EL (cell line): ENCODE measurements at places on chromosomes 3 and 15.

GRCh38 chr3:15936312-15936711 lies 138.5 kb upstream of the ANKRD28 start:
- no peak for DNase-seq

DNA sequence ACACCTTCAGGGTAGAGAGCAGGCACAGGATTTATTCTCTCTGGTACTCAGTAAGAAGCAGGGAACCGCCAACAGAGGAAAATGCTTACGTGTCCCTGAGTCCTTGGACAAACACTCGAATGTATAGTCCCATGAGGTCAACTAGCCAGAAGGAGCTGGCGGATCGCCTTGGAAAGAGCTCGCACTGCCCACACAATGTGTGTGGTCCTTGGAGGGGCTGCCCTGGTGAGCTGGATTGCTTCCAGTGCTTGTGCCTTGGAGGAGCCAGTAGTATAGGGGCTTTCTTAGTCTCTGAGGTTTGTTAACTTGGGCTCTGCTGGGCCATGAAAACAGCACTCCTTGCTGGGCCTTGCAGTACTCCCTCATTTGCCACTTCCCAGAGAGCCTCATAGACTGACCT lies 40.7 kb upstream of the VILL start:
- DNase-seq, result no peak

DNA sequence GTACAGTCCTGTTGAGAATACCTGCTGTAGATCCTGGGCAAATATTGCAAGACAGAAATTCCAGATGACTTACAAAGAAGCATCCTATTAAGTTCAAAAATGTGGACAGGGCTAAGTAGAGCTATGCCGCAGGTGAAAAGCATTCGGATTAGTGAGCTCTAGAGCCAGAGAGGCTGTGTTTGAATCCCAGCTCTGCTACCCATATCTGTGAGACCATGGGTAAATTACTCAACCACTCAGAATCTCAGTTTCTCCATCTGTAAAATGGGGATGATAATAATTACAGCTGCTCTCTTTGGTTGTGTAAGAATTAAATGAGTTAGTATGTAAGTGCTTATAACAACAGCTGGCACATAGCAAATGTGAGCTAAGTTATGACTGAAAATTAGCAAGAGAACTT lies 3.9 kb downstream of the ADAMTS7 start:
- DNase-seq, result no peak

DNA sequence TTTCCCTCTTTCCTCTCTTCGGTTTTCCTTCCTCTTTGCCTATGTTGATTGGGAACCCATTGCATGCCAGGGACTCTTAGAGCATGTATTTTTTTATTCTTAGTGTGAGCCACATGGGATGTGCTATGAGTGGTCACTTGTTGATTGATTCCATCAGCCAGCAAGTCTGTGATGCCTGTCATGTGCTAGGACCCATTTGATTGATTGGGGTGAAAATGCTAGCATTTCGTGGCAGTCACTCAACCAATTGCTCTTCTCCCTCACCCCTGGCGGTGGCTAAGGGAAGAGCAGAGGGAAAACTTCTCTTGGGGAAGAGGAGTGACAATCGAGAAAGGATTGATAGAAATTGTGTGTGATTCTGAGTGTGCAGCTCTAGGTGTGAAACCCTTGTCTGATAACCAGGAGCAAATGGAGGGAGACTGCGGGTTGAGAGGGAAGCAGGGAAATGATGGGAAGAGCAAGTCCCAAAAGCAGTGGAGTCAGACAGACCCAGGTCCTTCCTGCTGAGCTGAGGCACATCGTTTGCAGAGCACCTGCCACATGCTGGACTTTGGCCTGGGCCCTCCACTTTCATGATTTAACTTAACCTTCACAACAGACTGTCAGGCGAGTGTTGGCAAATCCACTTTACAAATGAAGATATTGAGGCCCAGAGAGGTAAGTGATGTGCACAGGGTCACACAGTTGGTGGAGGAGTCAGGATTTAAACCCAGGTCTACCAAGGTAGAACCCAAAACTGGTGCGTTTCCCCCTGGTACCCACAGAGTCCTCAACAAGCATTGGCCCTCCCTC lies 40.0 kb downstream of the SLC6A11 start:
- DNase-seq, result no peak

DNA sequence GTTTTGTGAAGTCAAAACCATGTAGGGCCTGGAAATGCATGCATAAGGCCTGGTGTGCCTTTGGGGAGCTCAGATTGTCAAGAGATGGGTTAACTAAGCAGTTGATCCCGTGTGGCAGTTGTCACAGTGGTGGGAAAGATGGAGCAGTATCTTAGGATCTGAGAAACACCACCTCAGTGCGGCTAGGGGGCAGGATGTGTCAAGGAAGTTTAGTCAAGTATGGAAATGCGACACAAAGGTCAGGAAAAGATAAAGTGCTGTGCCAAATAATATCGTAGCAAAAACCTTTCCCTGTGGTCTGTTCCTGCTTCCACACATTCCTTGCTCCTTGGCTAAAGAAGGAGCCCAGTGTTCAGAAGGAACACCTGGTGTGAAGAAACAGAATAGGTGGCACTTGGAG lies 396.4 kb downstream of the EDEM1 start:
- no peak for DNase-seq

GRCh38 chr3:124383051-124383450 lies 347.2 kb upstream of the UMPS start:
- DNase-seq, result no peak

DNA sequence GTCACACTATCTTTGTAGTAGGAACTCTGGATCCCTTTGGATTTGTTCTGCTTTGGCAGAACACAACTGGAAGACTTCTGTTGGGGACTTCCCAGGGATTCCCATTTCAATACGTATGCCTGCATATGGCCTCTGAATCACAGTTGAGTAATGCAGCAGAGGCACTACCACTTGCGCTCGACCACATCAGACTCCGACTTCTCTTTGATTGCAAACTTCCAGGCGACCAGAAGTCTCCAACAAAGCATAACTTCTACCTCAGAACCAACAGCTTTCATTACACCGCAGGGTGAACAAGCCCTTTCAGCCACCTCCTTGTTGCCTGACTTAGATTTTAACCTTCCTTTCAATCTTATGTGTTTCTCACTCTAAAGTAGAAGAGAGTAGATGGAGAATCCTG lies 924.4 kb downstream of the IGSF11 start:
- no peak for DNase-seq

DNA sequence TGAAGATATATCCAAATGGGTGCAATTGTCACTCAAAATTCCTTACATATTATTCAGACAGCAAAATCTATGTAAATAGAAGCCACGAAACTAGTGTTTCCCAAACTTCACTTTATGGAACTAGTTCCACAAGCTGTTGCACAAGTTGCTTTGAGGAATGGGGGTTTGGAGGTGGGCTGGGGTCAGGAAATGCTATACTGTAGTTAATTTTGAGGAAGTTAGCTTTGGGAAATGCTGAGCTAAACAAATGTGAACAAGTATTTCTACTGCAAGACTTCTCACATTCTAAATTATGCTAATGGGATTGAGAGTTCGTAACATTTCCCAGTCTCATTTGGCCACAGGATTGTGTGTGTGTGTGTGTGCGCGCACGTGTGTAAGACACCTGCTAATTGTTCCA lies 28.7 kb upstream of the SAMMSON start:
- DNase-seq, result no peak

DNA sequence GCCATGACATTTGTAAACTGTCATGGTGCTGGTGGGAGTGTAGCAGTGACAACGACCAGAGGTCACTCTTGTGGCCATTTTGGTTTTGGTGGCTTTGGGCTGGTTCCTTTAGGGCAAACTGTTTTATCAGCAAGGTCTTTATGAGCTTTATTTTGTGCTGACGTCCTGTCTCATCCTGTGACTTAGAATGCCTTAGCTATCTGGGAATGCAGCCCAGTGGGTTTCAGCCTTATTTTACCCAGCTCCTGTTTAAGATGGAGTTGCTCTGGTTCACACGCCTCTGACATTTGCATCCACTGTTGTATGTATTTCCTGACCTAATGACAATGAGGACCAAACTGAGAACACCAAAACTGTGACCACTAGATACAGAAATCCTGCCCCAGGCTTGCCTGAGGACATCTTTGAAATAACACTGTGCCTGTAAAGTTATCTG lies 37.6 kb downstream of the RAB8B start:
- DNase-seq, result no peak

GRCh38 chr3:135072431-135072830 lies 277.4 kb downstream of the EPHB1 start:
- no peak for DNase-seq

DNA sequence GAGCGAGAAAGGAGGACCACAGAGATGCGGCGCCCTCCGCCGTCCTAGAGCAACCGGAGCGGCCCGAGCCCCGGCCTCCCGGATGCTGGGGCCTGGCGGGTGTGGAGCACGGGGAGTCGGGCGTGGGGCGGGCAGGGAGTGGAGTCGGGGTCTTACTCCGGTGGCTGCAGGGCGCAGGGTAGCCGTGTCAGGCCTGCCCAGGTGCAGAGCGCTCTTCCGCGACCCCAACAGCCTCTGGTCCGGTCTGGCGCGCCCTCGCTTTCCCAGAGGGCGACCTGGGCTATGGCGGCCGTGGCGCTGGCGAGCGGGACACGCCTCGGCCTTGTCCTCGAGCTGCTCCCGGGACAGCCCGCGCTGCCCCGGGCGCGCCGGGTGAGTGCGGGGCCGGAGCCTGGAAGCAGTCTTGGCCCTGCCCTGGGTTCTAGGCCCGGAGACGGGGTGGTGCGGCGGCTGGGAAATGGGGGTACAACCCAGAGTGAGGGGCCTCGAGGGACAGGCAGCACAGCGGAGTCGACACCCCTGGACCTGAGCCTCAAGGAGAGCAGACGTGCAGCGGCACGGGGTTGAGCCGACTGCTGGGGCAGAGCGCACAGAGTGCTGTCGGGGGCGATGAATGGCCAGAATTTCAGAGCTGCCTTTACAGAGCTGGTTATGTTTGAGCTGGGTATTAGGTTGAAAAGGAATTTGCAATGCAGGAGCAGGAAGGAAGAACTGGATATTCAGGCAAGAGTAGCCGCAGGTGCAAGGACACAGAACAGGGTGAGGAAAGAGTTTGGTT lies at the start of gene ZNF662:
TSS of gene ZNF662 (plus strand) at position 73 of the 778 bp plus-strand sequence. CDS start 1,973 bp downstream, outside the sequence.
- peak; percentile 19 for DNase-seq

DNA sequence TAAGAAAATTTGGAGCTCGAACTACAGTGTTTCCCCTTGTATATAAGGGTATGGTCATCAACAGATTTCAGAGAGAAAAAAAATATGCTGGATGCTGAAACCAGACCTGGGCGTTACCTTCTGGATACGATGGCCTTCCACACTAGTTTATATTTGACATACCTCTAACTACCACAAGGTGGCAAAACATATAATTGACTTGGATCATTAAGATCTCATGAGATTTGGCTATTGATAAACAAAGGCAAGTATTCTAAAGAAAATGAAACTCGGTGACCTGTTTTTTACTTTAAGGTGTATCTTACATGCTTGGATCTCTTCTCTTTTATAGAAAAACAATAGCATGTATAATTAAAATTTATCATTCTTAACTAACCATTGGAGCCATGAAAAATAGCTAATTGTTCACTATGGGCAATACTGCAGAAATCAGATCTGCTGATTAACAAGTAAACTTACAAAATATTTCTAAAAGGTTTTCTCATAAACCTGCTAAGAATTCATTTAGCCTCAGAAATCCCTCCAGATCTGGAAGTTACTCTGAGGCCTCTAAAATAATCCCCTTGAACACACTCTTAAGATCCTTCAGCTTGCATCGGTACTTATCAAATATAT lies 300.6 kb upstream of the KCNH8 start:
- no peak for DNase-seq
